ENCODE measurements at places on chromosomes 7 and 10.

- DNase-seq = no peak
Measured at GRCh38 chr10:62671104-62671503, 133.4 kb upstream of the ADO start.

- DNase-seq = no peak
Measured at GRCh38 chr10:79144351-79145173, 75.8 kb downstream of the ZMIZ1 start.

DNA sequence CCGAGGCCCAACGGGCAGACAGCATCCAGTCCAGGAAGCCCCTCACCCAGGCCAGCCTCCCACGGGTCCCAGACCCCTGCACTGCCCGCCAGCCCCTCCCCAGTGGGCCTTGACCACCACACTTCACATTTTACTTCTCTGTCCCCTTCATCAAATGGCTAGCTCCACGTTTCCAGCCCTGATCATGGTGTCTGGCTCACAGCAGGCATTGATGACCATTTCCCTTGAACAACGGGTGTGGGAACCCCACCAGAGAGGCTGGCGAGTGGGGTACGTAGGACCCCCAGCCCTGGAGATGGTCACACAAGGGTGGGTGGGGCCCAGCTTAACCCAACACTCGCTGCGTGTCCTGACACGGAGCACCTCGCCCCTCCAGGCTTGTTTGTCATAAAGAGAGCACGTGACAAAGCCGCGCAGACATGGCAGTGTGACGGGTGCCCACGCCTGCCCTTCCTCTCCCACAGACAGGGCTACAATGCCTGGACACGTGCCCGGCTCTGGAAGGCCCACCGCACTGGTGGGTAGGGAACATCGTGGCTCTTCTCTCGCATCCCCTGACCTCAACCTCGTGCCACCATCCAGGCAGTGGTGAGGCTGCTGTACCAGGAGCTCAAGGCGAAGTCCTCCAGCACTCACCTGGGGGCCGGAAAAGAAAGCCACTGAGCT lies 267.7 kb downstream of the MAD1L1 start:
- DNase-seq = no peak

GRCh38 chr10:64454962-64455361 lies 933.8 kb downstream of the REEP3 start:
- DNase-seq = no peak

DNA sequence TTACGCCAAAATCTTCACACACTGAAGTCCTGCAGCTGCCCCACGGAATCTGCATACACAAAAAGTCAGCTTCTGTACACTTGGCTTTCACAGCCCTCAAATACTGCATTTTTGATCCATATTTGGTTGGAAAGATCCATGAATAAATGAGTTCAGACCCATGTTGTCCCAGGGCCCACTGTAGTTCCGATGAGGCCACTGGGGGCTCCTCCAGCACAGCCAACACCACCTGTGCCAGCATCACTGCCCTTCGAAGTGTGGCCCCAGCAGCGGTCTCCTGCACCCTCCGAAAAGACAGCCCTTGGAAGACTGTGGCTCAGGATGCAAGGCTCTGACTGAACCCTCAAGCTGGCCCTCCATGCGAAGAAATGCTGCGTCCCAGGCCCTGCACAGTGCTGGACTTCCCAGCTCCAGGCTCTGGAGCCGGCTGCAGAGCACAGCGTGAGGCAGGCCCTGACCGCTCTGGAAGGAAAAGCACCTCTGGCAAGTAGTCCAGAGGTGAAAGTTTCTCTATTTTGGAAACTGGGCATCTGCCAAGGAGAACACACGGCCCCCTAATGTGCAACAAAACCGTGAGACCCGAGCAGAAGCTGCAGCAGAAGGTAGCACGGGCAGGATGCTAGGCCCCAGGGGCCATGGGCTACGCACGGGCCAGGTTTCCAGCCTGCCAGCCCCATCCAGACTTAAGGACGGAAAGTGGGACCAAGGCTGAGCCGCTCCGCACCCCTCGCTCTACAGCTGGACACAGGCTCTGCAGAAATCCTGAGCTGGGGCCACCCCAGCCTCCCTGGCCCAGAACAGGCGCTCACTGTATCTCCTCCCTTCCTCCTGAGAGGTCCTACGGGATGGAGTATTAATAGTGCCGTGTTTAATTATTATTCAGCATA lies 62.6 kb downstream of the PTPRN2 start:
- no peak for DNase-seq

GRCh38 chr7:16712916-16713315 lies 40.6 kb upstream of the TSPAN13 start:
- no peak for DNase-seq

DNA sequence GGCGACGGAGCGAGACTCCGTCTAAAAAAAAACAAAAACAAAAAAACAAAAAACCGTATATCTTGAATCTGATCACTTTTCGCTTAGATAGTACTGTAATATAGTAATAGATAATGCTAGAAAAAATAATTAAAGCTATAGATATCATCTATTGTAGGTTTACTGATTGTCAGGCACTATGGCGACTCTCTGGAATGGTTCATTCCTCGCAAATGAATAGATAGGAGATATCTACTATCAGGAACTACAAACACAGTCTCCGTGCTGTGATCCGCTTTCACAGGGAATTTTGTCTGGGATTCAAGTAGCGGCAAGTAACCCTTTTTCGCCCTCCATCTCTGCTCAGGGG lies 342 bp upstream of the MEIG1 start:
- DNase-seq = no peak

GRCh38 chr7:107463139-107464078 lies 6.4 kb upstream of the GPR22 start:
- DNase-seq = no peak

DNA sequence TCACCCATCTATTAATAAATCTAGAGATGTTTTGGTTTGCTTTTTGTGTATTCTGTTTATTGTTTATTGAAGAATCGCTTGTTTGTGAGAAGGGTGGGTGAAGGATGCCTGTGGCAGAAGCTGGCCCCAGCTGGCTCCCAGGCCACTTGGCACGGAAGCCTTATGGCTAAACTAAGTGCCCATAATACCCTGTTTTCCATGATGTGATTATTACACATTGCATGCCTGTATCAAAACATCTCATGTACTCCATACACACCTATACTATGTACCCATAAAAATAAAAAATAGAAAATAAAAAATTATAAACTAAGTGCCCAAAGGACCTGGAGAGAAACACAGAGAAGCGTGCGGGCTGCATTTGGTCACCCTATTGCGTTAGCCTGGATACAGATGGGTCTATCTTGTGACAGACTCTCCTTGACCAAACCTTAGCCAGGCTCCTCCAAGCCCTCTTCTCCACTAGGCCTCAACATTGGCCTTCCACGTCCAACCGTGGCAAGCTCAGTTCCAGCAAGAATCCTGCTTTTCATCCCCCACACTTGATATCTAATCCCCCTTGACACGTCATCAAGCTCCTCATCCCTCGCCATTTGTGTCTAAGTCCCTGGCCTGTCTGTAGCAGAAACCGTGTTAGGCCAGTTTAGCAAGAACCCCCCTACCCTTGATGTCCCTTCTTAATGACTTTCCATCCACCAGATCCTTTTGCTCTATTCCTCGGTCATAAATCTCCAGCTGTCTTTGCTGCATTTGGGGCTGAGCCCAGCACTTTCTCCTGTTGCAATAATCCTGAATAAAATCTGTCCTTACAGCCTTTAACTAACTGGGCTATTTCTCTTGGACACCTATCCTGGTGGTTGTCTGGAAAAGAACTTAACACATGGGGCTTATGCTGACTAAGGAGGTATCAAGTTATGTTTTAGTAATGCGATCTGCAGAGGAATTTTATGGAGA lies 245.2 kb downstream of the TNS3 start:
- no peak for DNase-seq

GRCh38 chr10:10054466-10054865 lies 963.2 kb upstream of the CELF2 start:
- DNase-seq = no peak

- DNase-seq = no peak
Measured at GRCh38 chr10:51532044-51532443, 167.4 kb downstream of the CSTF2T start.

DNA sequence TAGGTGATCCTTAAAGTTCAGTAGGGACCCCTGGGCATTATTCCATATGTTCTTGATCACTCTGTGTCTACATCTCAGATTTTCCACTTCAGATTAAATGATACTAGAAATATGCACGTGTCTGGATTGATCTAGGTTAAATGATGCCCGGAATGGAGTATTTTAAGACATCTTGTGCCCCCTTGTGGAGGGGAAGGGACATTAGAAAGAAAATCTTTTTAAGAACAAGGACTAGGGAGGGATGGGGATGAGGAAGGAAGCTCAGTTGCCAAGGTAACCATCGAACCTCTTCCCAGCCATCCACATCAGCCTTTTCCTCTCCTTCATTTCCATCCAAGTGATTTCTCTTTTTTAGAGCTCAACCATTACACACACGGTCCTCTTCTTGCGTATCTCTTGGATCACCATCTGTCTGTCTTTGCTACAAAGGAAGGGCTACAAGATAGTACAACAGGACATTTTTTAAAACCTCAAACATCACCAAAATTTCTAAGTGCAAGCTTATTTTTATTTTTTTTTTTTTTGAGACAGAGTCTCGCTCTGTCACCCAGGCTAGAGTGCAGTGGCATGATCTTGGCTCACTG lies 40.5 kb downstream of the PRSS2 start:
- DNase-seq = no peak

DNA sequence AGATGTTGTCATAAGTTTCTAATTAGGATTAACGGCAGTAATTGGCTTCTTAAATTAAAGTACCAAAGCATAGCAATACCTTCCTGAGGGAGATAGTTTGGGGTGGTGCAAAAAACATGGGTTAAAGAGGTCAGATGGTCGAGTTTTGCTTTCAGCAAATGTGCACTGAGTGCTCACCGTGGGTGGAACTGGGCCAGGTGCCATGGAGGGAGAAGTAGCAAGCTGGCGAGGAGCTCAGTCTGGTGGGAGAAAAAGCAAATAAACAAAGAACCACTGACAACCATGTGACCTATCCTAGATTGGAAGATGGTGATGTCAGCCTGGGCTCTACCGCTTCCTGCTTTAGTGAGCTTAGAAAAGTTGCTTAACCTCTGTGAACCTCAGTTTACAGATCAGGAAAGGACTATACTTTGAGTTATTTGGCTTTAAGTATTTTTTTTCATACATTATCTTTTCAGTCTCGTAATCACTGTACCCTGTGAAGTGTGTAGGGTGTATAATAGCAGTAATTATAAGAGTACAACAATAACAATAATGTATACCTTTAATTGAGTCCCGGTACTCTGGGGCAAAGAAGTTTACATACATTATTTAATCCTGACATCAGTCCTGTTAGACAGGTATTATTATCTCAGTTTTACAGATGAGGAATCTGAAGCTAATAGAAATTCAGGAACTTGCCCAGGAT lies 69.0 kb upstream of the PDCD4 start:
- no peak for DNase-seq

DNA sequence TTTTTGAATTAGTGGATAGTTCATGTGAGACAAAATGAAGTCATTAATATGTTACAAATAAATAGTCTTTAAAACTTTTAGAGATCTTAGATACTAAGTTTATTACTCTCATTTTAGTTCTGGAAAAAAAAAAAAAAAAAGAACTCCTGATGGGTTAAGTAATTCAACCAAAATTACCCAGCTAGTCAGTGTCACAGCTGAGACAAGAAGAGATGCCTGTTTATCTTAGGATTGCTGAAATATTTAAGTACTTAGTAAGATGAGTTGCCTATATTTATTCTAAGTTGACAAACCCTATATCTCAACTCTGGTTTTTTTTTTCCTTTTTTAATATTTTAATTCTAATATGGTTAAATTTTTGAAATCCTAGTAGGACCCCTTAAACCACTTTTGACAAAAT lies 781.0 kb upstream of the LRRN3 start:
- DNase-seq = no peak

DNA sequence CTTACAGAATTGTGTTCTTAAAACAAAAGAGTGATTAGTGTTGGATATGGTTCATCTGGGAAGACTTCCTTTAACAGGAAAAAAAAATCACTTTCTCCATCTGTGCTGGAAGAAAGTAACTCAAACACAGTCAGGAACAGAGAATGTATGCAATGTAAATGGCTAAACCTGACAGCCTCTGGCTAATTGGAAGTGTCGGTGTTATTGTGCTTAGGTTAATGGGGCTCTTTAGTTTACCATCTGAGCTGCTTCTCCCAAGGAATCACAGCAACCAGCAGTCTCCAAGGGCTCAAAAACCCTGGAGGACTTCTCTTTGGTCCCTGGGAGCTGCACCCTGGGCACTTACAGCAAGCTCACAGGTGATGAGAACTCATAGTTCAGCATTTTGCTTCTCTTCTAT lies 724.5 kb downstream of the LRMDA start:
- no peak for DNase-seq

- DNase-seq = no peak
Measured at GRCh38 chr10:124305131-124305530, 113.6 kb downstream of the OAT start.

GRCh38 chr7:86825264-86825663 lies 181.6 kb downstream of the GRM3 start:
- DNase-seq = no peak

- no peak for DNase-seq
Measured at GRCh38 chr7:134623193-134623592, 23.5 kb upstream of the BPGM start.

Data from T47D (cell line).